ENCODE measurements at places on chromosomes 6 and 20. TPM values are rescaled to one million over a fixed set of nuclear protein-coding genes. Genes with fewer than 3 reads are reported as not detected.

Gene EXOC2
- total RNA-seq: 37.1 TPM

Gene ZBTB12
- 1.2 TPM for total RNA-seq

Gene SAMD10
- total RNA-seq: 3.7 TPM

Gene TCF15
- total RNA-seq: 0.59 TPM

Gene SSTR4
- total RNA-seq: not detected

Gene PAX1
- total RNA-seq: not detected

Gene HMGCLL1
- 2.1 TPM for total RNA-seq

Gene GMNN
- total RNA-seq: 9.4 TPM

Gene OR2H2
- not detected for total RNA-seq

Gene C20orf204
- total RNA-seq: 0.11 TPM

Gene KCNK15
- 2.5 TPM for total RNA-seq

Gene RTF2
- 61.7 TPM for total RNA-seq
